ENCODE measurements at places on chromosomes 16 and 17. TPM values are rescaled to one million over a fixed set of nuclear protein-coding genes. Genes with fewer than 3 reads are reported as not detected.

ASIC2 gene
- not detected for total RNA-seq

KRTAP4-9 gene
- total RNA-seq, result not detected

ACD gene
- 54.2 TPM for total RNA-seq

SERPINF2 gene
- 0.33 TPM for total RNA-seq

ENPP7 gene
- total RNA-seq, result not detected

TK2 gene
- 7.0 TPM for total RNA-seq

KRTAP3-1 gene
- not detected for total RNA-seq

TMIGD1 gene
- not detected for total RNA-seq

AATK gene
- 1.2 TPM for total RNA-seq

TBX6 gene
- 2.4 TPM for total RNA-seq

SAMD14 gene
- 0.19 TPM for total RNA-seq

CMTM1 gene
- 13.5 TPM for total RNA-seq

LDHD gene
- not detected for total RNA-seq

IRX5 gene
- total RNA-seq, result not detected

SYT17 gene
- total RNA-seq, result not detected

FBXO39 gene
- total RNA-seq, result 0.69 TPM

BAIAP3 gene
- 31.2 TPM for total RNA-seq

CIBAR2 gene
- total RNA-seq, result not detected

KRTAP2-2 gene
- total RNA-seq, result not detected

NPW gene
- total RNA-seq, result 0.42 TPM

Measured in activated naive CD8-positive, alpha-beta T cell treated with anti-CD3 and anti-CD28 coated beads, Interleukin-2, amount 10 ng/mL, durations not matched to agents 7 days and 5 days (primary cell).